ENCODE measurements at places on chromosomes 5 and 9.

GRCh38 chr5:3852161-3852916, 256.7 kb downstream of the IRX1 start:
- no peak for DNase-seq

GRCh38 chr9:87115785-87116184, 168.5 kb upstream of the GAS1 start:
- no peak for DNase-seq

DNA sequence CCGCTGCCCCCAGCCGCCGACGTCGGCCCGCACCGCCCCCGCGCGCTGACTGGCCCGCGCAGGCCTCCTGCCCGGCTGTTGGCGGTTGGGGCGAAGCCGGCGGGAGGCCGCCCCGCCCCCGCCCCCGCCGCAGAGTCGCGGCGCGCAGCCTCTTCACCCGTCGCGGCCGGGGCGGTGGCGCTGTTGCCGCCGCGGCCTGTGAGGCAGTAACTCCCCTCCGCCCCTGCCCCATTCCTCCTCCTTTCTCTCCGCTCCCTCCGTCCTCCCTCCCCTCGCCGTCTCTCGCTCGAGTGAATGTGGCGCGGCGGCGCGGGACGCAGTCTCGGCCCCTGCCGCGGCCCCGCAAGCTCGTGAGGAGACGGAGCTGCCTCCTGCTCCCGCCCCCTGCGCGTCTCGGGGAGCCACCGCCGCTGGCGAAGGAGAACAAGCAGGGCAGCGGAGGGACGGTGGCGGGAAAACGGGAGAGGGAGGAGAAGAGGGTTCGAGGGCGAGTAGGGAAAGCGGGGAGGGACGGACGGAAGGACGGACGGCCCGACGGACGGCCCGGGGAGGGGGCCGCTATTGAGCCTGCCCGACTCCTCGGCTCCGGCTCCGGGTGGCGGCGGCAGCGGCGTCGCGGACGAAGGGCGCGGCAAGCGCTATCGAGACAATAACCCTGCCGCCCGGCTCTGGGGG, 637 bp upstream of the ERBIN start:
- peak; percentile 26 for DNase-seq

- no peak for DNase-seq
Observed at GRCh38 chr5:144548936-144549335, 378.3 kb downstream of the KCTD16 start.

GRCh38 chr5:167587772-167588437, 703.5 kb upstream of the WWC1 start:
- peak; percentile 16 for DNase-seq

- DNase-seq: no peak
Observed at GRCh38 chr5:160242145-160242544, 12.8 kb downstream of the FABP6 start.

DNA sequence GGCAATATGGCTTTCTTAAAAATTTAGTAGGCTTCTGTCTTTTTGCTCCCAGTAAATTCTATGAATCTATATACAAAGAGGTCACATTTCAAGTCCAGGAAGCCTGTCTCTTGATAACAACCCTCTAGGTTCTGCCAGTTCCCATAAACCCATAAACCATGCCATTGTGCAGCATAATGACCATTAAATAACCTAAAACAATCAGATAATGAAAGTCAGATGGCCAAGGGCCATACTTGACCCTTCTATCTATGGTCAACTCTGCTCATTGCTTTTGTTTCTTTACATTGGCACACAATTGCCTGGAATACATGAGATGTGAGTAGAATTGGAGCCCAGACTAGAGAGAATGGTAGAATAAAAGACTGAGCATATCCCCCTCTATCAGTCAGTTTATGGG, 305.4 kb upstream of the KIF2A start:
- DNase-seq: no peak

DNA sequence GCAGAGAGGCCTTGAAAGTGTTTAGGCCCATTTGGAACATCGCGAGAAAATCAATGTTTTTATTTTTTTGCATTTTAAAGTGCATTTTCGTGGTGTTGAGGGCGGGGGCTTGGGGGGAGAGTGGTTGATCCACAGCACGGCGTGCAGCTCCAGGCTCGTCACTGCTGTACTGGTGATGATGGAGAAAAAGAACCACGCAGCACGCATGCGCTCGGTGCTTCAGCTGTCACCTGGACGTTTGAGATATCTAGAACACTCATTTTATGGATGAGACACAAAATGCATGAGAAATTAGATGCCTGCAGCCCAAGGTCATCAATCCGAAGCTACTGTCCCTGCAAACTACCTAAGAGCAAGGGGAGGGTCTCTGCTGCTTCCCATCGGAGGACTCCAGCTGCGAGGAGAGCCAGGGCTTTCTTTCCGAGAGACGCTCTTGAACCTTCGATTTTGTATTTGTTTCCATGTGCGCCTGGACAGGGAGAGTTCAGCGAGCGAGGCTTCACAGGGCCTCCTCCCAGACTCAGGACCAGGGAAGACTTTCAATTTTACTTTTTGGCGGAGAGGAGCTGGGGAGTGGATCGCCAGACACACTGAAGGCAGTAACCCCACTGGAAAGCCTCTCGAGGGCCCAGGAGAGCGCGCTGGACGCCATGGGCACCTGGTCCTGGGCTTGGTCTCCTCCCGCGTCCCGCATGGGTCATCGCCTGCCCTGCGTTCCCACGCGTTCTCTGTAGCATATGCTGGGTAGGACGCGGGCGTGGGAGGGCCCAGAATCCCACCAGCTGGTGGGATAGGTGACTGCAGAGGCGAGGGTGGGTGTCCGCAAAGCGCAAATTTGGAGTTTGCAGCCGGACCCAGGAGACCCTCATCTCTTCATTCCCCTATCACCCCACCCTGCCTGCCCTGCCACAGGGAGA, 2.5 kb downstream of the DMRT2 start:
- no peak for DNase-seq

DNA sequence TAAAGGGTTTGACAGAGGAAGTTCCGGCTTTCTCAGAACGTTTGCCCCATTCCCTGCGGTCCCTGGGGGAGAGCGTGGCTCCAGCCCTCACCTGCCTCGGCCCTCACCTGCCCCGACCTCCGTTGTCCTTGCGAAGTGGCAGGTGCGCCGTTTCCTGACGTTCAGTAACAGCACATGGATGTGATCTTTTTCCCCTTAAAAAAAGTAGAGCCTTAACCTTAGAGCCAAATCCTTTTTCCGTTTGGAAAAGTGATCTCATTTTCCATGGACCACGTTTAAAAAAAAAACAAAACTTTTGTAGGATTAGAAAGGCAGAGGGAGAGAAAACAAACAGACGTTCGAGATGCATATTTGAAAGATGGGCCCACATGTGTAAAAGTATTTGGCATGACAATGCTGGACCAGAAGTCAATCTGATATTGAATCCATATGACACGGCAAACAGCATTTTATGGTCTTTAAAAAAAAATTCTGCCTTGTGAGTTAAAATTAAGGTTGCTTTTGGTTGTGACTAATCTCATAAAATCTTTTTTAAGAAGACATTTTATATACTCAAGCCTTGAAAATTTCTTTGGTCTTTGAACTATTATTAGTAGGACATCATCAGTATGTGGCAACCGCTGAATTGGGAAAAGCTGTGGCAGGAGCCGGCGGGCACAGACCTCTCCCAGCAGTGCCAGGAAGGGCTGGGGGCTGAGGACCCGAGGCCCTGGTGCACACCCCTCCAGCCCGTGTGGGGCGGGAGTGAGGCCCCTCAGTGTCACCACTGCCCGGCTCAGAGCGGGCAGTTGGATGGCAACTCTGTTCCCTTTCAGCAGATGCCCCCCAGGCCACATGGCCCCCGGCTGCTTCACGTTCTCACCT, 42.5 kb upstream of the EXOC3 start:
- DNase-seq: peak; percentile 93

GRCh38 chr9:129697656-129698253, 32.3 kb downstream of the PRRX2 start:
- DNase-seq: peak; percentile 67

DNA sequence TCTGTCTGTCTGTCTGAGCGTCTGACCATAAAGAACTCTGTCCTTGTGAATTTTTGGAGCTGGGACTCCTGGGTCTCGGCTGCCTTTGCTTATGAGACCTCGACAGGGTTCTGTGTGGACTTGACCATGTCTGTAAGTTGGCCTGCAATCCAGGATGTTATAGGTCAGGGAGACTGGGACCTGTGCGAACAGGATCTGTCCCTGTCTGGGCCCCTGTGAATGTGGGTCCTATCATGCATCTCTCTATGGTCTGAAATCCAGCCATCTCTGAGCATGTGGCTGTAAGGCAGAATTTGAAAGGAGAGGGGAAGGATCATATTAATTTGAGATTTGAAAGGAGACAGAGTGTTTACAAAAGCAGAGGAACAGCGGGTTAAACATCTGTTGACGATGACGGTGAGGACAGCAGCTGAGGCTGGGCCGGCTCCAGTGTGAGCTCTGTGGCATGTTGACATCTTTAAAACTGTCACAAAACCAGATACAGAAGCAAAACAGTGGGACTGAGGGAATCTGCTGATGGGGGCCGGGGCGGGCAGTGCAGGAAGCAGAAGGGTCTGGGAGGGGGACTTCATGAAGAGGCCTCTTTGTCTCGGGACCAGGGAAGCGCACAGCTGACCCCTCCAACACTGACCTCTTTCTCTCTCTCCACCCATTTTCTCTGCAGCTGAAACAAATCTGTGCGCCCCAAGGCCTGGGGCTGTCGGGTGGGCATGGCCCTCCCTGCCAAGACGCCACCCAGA, 19.1 kb upstream of the MVB12B start:
- no peak for DNase-seq

- no peak for DNase-seq
Observed at GRCh38 chr5:89377767-89378455, 494.9 kb upstream of the MEF2C start.

- no peak for DNase-seq
Observed at GRCh38 chr5:125583321-125584139, 837.1 kb upstream of the ZNF608 start.

DNA sequence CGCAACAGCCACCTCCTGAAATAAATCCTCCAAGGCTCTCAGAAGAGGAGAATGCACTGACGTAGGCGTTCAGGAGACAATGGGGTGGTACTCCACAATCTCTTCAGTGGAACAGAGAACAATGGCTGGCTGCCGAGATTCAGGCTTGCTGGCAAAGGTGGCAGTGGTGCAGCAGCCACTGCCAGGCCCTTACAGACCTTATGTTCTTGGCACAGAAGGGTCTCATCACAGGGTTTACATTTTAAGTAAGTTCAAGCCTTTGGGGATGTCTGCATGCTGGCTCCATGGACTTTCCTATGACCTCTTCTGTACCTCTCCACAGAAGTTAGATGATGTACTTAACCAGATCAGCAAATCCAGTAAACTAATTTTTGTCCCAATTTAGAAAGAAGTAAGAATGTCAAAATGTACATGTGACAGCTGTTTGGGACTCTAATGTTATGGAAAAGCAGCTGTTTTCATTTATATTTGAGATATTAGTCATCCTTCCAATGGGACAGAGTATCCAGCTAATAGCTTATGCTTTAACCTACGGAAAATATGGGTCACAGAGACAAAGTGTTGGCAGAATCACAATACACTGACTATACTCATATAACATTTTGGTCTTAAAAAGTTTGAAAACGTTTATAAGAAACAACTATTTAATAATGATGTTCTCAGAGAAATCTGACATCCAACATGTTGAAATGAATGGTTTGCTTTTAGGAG, 180.9 kb downstream of the MAPKAP1 start:
- no peak for DNase-seq

DNA sequence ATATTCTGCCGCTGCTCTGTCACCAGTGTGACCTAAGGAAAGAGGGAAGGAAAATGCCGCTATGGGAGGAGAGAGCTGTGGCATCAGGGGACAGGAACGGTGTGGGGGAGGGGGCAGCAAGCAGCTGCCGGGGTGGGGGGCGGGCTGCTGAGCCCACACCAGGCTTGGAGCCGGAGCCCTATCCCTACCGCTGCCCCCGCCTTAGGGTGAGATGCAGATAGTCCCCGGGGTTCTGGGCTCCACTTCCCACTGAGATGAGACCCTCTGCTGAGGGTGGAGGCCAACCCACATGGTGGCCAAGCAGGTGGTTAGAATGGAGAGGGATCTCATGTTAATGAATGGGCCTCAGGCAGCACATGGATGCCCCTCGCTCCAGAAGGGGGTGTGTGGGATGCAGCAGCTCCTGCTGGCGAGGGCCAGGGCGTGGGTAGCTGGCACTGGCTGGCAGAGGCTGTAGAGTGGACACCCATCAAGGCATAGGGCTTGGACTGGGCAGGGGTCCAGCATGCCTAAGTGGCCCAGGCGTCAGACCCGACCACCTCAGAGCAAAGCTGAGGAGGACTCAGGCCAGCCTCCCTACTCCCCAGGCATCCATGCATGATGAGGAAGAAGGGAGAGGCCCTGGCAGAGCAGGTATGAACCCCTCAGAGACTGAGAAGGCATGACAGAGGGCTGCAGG, 131.5 kb downstream of the ZNF354C start:
- no peak for DNase-seq

DNA sequence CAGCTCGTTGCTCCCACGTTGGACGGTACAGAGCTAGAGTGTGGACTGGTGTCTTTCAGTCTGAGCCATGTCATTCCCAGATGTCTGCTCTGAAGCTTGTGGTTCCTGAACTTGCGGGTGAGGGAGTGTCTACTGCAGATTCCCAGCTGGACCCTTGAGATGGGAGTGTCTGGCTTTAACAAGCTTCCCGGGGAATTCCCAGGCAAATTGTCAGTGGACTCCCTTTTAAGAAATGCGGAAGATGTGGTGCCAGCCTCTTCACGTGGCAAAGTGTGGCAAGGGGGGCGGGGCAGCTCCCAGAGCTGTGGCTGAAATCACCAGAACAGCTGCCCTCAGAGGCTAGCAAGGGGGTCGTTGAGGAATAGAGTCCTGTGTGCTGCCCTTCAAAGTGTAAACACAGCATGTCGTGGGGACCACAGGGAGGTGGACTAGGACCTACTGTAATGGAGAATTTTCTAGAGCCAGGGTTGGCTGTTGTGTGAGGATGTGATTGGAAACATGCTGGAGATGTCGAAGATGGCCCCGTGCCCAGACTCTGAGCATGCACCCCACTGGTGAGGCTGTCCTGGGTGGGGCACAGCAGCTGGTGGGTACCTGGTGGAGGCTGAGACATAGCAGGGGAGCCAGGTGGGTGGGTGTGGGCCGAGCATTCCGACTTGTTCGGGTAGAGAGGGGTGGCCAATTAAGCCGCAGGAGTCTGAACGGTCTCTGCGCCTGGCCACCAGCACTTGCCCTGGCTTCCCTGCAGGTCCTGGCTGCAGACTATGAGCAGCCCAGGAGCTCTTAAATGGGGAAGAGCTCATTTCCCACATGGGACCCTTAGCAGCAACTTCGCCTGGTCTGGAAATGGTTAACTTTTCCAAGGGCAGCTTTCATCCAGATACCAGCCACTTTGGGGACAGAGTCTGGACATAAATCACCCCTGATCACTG, 37.4 kb downstream of the PRRX2 start:
- DNase-seq: peak; percentile 97

GRCh38 chr5:52809884-52810283, 22.2 kb downstream of the ITGA1 start:
- DNase-seq: no peak

DNA sequence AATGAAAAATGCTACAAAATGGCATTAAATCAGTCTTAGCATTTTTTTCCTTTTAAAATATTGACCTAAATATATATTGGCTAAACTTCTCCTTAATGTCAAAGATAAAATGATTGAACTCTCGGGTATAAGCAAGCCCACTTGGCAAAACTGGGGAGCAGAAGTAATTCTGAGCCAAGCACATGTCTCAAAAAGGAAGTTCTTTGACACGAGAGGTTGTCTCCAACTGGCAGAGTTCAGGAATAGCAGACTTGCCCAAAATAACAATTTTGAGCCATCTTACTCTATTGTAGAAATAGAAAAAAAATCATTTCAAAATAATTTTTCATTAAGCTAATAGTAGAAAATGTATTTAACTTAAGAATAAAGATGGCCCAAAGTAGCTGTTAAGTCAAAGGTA, 10.4 kb upstream of the MLLT3 start:
- no peak for DNase-seq

Measured in HFF-Myc (cell line).